NCI-H460 (cell line): ENCODE measurements at places on chromosomes 3 and 15. TPM values are rescaled to one million over a fixed set of nuclear protein-coding genes. Genes with fewer than 3 reads are reported as not detected.
A peak's percentile ranks its signal among the peaks of the same experiment; 100 is the strongest.

DNA sequence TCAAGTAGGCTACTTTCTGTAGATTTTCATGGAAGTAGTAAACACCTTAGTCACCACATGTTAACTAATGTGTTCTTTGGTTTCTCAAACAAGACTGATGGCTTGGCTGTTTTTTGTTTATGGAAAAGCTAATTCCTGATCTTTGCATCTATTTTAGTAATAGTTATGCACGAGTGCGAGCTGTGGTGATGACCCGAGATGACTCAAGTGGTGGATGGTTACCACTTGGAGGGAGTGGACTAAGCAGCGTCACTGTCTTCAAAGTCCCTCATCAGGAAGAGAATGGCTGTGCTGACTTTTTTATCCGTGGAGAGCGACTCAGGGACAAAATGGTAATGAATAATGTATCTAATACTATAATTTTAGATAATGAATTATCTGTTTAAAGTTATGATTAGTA, 46.6 kb downstream of the SPRED1 start:
- DNase-seq, result no peak

GRCh38 chr15:101018016-101018415, 98.9 kb downstream of the LRRK1 start:
- no peak for DNase-seq

- DNase-seq, result no peak
These were observed 39.9 kb downstream of the SCN5A start for GRCh38 chr3:38609386-38610111.

DNA sequence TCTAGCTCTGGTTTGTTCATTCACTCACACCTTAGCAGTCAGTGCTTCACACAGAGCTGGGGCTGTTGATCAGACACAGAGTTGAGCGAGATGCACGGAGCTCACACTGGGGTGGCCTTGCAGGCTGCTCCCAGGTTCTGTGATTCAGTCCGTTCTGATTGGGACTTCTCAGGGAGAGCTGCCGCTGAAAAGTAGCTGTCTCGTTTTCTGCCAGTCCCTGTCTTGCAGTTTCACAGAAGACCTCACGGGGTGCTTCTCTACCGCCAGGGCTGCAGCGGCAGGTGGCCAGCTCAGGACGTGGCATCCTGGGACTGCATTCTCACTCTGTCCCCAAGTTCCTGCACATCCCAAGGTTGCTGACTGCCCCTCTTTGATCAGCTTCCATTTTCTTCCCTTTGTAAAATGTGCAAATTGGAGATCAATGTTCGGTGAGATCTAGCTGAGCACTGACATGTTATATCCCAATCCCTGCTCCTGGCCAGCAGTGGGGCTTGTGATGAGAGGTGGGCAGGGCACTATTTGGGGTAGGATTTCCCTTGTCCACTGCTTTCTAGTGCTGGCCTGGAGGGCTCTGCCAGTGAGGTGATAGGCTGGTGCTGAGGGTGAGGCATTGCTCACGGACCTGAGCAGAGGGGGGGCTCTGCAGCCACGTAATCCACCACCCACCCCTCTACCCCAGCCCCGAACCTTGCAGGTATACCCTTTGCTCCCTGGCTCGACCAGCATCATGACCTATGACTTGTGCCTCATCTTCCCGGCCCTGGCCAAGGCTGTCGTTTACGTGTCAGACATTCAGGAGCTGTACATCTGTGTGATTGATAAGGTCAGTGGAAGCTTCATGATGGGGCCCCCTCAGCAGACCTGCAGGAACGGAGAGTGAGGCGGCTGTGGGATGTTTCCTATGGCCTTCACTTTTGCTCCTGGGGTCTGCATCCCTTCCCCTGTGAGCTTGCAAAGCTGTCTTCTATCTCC, 5.3 kb upstream of the TXNRD3 start:
- DNase-seq, result no peak

DNA sequence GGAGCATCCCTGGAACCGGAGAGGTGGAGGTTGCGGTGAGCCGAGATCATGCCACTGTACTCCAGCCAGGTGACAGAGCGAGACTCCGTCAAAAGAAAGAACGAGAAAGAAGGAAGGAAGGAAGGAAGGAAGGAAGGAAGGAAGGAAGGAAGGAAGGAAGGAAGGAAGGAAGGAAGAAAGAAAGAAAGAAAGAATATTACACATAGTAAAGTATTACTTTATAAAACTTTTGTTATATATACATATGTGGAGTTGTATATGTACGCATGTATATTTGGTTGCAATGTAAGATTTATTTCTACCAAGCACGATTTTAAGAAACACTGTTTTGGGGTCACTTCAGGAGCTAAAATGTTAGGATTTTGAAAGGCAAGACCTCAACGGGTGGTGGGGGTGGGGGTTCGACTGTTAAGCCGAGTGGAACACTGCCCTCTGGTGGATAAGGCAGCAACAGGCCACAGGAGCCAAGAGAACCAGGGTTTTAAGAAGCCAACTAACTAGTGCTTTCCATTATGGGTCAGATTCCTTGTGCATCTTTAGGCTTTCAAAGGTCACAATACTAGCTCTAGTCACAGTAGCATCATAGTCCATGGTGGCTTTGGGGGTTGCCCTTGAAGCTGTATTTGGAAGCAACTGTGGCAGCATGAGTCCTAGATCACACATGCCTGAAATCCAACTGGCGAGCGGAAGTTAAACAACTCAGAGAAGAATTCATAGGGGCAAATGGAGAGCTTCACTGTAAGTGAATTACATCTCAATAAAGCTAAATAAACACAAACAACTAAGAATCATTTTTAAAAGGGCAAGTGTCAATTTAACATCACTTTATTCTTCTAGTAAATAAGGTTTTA, 22.5 kb downstream of the GLB1 start:
- DNase-seq, result peak; percentile 55

DNA sequence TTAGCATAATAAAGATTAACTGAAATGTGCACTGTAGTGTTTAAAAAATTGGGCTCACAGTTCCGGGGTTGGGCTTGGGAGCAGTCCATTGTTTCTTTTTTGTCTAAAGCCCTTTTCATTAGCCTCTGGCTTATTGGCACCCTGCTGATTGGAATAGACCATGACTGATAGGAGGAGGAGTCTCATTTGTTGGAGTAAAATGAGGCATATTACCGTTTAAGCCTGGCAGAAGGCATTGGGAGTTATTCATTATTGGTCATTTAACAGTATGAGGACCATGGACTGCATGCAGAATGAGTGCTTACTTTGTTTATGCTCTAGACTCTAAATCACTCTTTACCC, 139.0 kb upstream of the CGNL1 start:
- DNase-seq, result no peak

DNA sequence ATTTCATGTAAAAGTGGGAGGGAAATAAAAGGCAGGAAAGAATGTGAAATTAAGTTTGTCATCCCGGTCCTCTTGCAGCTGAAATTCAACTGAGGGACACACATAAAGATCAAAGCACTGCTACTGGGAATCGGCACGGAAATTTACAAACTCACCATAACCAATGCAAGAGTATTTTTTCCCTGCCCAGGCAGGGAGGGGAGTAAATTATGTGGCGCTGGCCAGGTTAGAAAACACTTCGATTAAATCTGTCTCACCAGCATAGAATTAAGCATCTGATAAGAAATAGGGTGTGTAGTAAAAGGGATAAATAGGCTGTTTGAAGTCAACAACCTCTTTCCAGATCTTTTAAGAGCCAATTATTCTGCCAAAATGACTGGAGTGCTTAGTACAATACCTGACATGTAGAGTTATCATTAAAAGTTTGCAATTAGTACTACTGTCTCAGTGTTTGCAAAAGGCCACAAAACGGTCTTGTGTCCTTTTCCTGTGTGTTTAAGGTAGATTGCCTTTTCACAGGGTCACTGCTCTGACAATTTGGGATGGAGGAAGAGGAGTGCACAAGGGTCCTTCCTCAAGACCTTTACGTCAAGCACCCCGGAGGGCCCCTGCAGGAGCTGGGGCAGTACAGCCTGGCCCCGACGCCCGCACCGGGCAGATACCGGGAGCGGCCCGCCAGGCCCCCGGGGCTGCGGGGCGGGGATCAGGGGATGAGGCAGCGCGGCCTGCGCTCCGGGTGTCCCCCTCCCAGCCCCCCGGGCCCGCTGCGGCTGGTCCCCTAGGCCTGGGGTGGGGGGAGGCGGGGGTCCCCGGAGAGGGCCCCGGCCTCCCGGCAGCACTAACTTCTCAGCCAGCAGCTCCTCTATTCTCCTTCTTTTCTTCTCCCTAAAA, 651 bp downstream of the UBA3 start:
- DNase-seq, result no peak

DNA sequence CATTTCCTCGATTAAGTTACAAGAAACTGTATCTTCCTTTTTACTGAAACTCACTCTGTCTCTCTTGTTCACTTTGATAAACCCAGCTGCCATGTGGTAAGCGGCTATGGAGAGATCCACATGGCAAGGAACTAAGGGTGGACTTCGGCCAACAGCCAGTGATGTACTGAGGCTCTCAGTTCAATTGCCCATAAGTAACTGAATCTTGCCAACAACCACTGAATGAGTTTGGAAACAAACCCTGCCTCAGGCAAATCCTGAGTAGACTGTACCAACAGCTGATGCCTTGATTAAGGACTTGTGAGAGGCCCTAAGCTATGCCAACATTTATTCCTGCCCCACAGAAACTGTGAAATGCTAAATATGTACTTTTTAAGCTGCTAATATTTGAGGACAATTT, 433.5 kb downstream of the PLOD2 start:
- no peak for DNase-seq

- DNase-seq, result no peak
These were observed 13.2 kb downstream of the PFKFB4 start for GRCh38 chr3:48543271-48543866.

DNA sequence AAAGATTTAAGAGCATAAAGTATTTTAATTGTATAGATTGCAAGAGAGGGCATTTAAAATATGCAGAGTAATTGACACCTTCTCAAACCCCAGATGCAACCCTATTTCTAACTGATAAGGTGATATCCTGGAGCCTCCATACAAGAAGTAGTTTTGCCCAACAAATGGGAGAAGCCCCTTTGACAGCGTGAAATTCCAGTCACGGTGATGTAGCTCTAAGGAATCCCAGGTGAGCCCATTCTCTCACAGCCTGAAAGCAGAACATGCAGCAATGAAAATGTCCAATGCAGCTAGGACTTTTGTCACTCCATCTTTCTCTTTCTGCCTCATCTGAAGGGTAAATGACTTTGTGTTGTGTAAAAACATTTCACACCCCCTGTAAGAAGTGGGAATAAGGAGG, 96.4 kb downstream of the TMEM212 start:
- DNase-seq, result no peak

DNA sequence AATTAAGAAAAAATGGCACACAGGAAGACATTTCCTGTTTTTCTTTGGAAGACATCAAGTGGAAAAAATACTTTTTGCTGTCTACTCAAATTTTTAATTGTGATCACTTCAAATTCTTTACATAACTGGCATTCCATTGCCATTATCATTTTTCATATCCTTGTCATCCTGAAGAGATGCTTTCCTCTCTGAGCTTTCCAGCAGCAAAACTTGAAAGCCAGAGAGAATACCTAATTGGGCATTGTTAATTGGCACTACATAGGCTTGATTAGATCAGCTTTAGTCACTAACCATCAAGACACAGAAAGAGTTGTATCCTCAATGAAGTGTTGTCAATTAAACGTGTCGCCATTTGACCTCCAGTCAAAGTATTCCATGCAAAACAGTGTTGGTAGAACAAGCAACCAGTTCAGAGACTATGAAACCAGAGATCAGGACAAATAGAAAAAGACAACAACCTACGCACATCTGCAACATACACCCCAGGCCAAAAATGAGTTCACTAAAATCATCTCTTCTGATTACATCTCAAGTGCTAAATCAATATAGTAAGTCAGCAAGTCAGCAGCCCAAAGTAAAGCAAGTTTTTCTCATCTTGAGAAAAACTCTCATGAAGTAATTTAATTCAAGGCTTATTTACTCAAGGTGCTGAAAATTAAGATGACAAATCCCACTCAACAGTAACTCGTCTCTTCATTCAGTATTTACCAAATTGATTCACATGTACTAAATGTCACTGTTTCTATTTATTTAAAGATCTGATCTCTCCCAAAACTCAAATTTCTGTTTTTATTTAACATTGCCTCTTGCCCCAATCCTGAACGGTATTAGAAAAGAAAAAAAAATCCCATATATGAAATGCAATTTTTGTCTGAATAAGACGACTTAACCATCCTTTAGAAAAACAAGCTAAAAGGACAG, 123.0 kb downstream of the SUCLG2 start:
- no peak for DNase-seq

GRCh38 chr3:160564949-160565441, 376 bp downstream of the KPNA4 start:
- peak; percentile 33 for DNase-seq

DNA sequence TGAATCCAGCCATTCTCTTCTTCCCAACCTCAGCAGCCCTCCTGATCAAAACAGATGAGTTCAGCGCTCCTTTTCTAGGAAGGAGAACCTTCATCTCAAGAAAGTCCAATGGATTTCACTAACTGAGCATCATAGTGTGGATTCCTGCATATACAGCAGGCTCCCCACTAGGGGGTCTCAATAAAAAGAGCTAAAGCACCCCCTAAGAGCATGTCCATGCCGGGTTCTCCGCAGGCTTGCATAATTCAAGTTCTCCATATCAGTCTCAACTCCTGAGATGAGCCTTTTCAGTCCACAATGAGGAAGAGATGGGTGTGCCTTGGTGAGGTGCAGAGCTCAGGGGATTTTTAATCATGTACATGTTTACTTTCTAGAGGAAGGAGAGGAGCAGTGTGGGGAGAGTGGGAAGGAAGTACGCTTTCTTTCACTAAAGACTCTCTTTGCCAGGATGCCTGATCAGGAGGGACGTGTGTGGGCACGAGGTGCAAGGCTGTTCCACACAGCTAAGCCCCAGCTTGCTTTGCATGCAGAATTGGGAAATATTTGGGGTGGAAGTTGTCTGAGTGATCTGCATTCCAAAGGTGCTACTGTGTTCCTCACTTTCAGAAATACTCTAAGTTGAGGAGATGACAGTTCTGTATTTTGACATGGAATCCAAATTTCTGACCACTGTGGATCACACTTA, 563.5 kb downstream of the OCA2 start:
- DNase-seq, result no peak

- peak; percentile 83 for DNase-seq
These were observed 138.8 kb upstream of the HACD2 start for GRCh38 chr3:123723522-123724168.

- no peak for DNase-seq
These were observed 12.0 kb upstream of the NMNAT3 start for GRCh38 chr3:139689708-139690228.

GRCh38 chr15:35117543-35118265, 32.6 kb upstream of the NANOGP8 start:
- DNase-seq, result no peak

TICRR gene
- 5.2 and 5.9 TPM in 2 replicates for total RNA-seq

GOLGA8S gene
- total RNA-seq, result not detected in 2 replicates

RARRES1 gene
- total RNA-seq, result not detected in 2 replicates

ACAN gene
- total RNA-seq, result not detected in 2 replicates

ITGB5 gene
- 124 and 127 TPM in 2 replicates for total RNA-seq

ZNF80 gene
- total RNA-seq, result not detected in 2 replicates

THRB gene
- 1.7 and 2.8 TPM in 2 replicates for total RNA-seq

CCR3 gene
- total RNA-seq, result not detected in 2 replicates

BDH1 gene
- 0.55 and 0.74 TPM in 2 replicates for total RNA-seq

HAPLN3 gene
- total RNA-seq, result 5.4 and 7.1 TPM in 2 replicates

PYGO1 gene
- total RNA-seq, result 13.0 and 14.2 TPM in 2 replicates

CLDN11 gene
- 0.38 and 0.72 TPM in 2 replicates for total RNA-seq

STRIT1 gene
- total RNA-seq, result not detected in 2 replicates
